CD4-positive, CD25-positive, alpha-beta regulatory T cell (primary cell): ENCODE measurements at places on chromosomes 3 and 15. TPM values are rescaled to one million over a fixed set of nuclear protein-coding genes. Genes with fewer than 3 reads are reported as not detected.

The LAMB2 gene
- total RNA-seq, result 1.4 TPM

The MESP1 gene
- 0.37 TPM for total RNA-seq

The RASL12 gene
- not detected for total RNA-seq

DNA sequence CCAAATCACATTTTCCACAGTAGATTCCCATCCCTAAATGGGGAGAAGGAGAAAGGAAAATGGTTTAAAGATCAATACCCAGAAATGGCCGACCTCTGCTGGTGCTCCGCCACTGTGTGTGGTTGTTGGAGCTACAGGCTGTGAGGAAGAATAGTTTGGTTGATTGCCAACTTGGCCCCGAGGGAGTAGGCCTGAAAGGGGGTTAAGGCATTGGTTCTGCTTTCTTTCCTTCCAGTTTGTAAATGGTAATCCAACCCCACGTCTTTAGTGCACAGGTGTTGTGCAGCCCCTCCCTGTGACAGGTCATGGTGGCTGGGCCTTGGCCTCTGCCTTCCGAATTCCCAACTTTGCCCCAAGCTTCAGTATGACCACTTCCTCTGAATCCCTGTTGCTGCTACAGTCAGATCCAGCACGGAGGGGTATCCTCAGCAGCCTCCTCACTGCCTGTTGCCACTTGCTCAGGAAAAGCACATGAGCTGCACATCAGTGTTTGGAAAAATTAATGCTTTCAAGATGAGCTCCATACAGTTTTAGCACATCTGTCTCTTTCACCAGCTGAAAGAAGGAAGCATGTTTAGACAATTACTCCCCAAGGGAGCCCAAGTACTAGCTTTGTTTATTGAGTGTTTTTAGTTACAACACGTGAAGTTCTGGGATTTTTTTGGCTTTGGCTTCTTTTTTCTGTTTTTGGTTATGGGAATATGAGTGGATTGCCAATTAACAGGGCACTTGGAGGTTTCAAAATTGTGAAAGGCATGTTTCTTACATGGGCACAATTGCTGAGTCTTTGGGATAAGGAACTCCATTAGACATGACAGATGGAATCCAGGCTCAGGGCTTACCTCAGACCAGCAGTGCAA is 92.3 kb upstream of the ROPN1 start:
- no peaks in the 10 kb centered on the region for H3K4me1 ChIP-seq
- no peak overlapping the region for H3K27ac ChIP-seq
- no peaks in the 10 kb centered on the region for H3K36me3 ChIP-seq
- peaks cover 2% of the 10 kb centered on the region for H3K27me3 ChIP-seq
- no peak for DNase-seq

GRCh38 chr15:85024509-85025336 is 43.1 kb downstream of the PDE8A start:
- no peaks in the 10 kb centered on the region for H3K27me3 ChIP-seq
- H3K36me3 ChIP-seq, result no peaks in the 10 kb centered on the region
- H3K27ac ChIP-seq, result no peak overlapping the region
- H3K4me1 ChIP-seq, result peaks cover 34% of the 10 kb centered on the region

DNA sequence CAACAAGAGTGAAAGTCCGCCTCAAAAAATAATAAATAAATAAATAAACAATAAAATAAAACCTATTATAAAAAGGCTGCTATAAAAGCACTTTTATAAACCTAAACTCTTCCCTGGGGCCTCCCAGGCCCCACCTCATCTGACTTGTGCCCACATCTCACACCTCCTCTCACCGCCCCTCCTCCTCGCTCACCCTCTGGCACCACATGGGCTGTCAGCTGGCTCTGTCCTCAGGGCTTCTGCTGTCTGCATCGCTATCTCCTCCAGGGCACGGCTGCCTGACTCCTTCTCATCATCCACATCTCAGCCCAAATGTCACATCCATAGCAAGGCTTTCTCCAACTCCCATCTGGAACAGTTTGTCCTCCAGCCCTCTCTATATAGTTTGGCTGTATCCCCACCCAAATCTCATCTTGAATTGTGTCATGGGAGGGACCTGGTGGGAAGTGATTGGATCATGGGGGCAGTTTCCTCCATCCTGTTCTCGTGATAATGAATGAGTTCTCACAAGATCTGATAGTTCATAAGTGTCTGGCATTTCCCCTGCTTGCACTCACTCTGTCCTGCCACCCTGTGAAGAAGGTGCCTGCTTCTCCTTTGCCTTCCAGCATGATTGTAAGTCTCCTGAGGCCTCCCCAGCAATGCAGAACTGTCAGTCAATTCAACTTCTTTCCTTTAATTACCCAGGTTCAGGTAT is 8.8 kb upstream of the SH3BP5 start:
- H3K4me1 ChIP-seq, result peaks cover 5% of the 10 kb centered on the region
- H3K27ac ChIP-seq, result no peak overlapping the region
- no peaks in the 10 kb centered on the region for H3K27me3 ChIP-seq
- no peak overlapping the region for H3K4me3 ChIP-seq

GRCh38 chr15:70752193-70752635 is 11.1 kb downstream of the UACA start:
- H3K4me1 ChIP-seq, result no peaks in the 10 kb centered on the region
- H3K27ac ChIP-seq, result no peak overlapping the region
- H3K27me3 ChIP-seq, result peaks cover 2% of the 10 kb centered on the region
- no peak overlapping the region for H3K4me3 ChIP-seq
- peak; percentile 14 for DNase-seq

DNA sequence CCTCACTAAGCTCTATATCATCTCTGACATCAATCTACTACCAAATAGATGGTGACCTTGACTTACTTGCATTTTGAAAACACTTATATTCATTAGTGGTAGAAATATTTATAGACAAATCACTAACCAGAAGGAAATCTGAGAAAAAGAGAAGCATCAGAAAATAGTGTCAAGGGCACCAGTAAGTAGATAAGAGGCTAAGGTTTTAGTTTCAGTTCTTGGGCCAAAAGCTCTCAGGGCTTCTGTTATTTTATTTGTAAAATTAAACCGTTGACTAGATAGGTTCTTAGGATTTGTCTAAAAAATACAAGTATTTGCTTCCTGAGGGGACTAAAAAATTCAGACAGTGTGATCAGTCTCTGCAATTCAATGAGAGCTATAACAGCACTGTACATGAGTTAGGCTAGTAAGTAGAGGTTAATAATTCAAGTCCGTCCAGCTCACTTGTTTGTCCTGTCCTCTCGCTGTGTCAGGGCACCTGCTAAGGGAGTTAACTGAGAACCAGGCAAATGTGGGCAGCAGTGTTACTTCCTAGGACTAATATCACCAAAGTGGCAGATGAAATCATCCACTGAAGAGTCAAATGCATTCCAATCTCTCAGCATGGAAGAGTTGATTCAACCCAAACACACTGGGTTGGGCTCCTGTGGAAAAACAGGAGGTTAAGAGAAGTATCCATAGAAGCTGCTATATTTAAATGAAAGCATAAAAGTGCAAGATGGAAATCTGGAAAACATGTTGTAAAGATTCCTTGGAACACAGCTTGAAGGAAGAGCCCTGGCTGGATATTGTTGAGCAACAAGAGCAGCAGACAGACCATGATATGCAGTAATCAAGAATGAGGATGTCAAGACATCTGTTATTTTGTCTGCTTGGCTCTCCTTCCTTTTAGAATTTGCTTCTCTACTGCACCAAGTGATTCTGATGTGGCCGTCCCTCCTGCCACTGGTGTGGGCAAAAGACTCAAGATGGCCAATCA is 134.9 kb upstream of the ZBTB20 start:
- H3K27ac ChIP-seq, result no peak overlapping the region
- H3K4me3 ChIP-seq, result no peak overlapping the region
- no peak for DNase-seq
- no peaks in the 10 kb centered on the region for H3K4me1 ChIP-seq
- H3K36me3 ChIP-seq, result no peaks in the 10 kb centered on the region

- no peak overlapping the region for H3K4me3 ChIP-seq
- H3K4me1 ChIP-seq, result no peaks in the 10 kb centered on the region
- H3K36me3 ChIP-seq, result no peaks in the 10 kb centered on the region
- no peaks in the 10 kb centered on the region for H3K27me3 ChIP-seq
- no peak overlapping the region for H3K27ac ChIP-seq
Measured at GRCh38 chr3:65811086-65811761, 227.5 kb downstream of the MAGI1 start.

GRCh38 chr15:41503669-41504010 is 10.0 kb downstream of the ITPKA start:
- H3K4me3 ChIP-seq, result no peak overlapping the region
- peaks cover 9% of the 10 kb centered on the region for H3K27me3 ChIP-seq
- peaks cover 22% of the 10 kb centered on the region for H3K4me1 ChIP-seq
- H3K36me3 ChIP-seq, result no peaks in the 10 kb centered on the region

- no peaks in the 10 kb centered on the region for H3K4me1 ChIP-seq
- H3K4me3 ChIP-seq, result no peak overlapping the region
- H3K27me3 ChIP-seq, result no peaks in the 10 kb centered on the region
- H3K27ac ChIP-seq, result no peak overlapping the region
- DNase-seq, result peak; percentile 33
Measured at GRCh38 chr15:66603301-66604179, 37.7 kb upstream of the LCTL start.
